ENCODE measurements at places on chromosomes 3 and 15.

GRCh38 chr15:39506146-39506545, 74.7 kb upstream of the THBS1 start:
- DNase-seq = no peak

DNA sequence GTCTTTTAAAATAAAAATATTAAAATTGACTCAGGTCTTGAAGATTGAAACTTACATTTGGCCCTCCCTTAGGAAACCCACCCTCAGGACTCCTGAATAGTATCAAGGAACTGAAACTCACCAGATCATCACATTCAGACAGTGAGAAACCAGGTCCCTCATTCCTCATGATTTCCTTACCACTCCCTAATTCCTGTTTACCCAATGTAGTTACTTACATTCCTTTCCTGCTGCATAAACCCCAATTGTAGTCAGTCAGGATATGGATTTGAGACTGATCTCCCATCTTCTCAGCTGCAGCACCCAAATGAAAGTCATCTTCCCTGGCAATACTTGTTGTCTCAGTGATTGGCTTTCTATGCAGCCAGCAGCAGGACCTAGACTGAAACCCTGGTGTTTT, 8.6 kb downstream of the ATP13A4 start:
- DNase-seq = no peak

- no peak for DNase-seq
Observed at GRCh38 chr3:122263058-122263457, 62.0 kb upstream of the CSTA start.

DNA sequence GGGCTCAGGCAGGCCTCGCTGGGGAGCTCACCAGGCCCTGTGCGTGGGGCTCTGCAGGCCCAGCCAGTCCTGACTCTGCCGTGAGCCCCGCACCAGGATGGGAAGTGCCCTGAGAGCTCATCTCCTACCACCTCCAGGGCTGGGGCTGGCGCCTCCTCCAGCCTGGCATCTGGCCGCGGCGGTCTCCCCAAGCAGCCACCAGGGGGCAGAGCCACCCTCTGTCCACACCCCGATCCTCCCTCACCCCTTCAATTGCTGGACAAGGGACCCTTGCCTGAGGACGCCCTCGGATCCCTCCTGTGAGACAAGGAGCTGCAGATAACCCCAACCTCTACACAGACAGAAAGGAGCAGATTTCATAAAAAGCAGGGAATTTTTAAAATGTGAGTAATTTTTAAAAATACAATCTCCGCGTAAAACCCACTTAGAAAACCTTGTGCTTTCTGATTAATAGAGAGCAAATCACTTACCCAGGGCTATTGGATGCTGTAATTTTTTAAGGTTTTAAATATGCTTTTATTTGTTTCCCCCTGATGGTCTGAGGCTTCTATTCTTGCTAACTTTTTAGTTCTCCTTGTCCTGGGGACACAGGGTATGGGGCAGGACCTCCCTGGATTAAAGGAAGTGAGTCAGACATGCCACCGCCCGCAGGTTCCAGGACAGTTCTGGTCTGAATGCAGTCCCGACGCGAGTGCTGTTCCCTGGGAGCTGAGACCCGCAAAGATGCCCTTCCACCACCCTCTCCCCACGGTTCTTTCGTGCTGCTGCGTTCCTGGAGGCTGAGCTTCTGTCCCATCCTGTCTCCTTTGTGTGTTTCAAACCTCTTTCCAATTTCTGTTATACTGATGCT, 52.3 kb upstream of the CHRNA7 start:
- peak; percentile 68 for DNase-seq

- DNase-seq = no peak
Observed at GRCh38 chr3:137787529-137787928, 23.4 kb downstream of the SOX14 start.

DNA sequence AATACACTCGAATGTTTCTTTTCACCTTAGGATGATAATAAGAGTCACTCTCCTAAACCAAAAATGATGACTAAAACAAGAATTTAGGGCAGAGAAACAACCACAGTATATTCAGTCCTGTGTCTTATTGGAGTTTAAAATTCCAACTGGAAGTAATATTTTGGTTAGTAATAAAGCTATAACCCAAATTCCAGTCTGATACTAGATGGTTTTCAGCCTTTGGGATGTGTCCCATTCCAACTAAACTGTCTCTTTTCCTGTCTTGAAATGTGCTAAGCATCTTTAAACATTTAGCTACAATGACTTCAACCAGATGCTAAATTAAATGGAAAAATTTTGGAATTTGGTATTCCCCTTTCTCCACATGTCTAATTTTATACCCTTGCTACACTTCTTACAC, 510.0 kb downstream of the ROBO1 start:
- no peak for DNase-seq

- DNase-seq = no peak
Observed at GRCh38 chr3:141808586-141808985, 45.4 kb downstream of the GRK7 start.

DNA sequence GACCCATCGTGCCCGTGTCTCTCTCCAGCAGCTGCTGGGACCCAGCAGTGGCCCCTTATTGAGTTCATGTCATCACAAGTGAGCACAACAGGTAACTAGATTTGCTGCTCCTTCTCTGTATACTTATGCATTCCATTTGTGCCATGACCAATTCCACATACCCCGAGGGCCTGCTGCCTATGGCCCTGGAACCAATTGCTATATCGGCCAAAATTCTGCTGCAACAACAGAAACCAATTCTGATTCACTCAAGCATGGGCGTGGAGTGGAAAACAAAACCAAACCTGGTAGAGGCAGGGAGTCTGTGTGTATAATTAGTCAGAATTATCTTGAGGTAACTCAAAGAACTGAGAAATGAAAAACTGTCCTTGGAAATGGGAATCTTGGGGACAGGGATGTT, 516.6 kb downstream of the EPHB1 start:
- DNase-seq = no peak

DNA sequence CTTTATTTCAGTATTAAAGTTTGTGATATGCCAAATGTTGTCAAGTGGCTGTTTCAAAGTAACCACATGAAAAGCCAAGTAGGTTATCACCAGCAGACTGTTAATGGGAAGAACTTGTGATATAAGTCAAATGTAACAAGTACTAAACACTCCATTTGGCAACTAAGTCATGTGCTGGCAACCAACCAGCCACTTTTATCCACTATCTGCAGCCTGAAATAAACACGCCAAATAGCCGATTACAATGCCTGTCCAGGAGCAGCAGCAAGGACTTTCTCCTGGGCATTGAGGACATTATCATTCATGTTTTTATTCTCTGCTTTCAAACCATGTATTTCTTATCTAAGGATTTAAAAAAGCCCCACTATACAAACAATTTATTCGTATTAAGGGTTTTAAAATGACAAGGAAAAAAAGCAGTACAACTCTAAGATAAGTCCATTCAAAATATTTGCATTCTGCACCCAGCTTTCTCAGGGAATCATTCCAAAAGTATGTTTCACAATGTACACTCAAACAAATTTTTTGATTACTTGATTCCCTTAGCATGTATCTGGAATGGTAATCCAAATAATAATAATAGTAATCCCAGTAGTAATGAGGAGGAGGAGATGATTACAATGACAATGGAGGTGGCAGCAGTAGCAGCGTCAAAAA, 448.6 kb downstream of the ERC2 start:
- DNase-seq = no peak

DNA sequence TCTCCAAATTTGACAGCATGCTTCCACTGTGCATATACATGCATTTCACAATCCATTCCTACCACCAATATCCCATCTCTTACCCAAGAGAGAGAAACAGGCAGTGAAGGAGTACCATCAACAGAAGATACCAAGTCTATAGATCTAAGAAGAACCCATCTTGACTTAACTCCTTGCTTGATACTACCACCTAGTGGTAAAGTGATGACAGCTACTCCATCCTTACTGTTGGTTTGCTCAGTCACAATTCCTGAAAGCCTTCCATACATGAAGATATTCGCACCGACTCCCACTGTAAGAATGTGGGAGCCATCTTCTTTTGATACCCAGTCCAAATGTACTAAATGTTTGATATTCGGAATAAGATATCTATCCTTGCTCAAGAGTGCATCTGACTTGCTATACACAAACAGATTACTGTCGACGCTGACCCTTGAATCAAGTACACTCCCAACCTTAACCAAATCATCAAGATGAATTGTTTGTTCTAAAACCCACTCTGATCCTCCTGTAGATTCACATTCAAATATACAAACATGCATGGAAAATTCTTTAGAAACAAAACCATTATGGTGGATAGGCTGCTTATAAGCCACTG, 123.1 kb downstream of the DMXL2 start:
- DNase-seq = no peak

DNA sequence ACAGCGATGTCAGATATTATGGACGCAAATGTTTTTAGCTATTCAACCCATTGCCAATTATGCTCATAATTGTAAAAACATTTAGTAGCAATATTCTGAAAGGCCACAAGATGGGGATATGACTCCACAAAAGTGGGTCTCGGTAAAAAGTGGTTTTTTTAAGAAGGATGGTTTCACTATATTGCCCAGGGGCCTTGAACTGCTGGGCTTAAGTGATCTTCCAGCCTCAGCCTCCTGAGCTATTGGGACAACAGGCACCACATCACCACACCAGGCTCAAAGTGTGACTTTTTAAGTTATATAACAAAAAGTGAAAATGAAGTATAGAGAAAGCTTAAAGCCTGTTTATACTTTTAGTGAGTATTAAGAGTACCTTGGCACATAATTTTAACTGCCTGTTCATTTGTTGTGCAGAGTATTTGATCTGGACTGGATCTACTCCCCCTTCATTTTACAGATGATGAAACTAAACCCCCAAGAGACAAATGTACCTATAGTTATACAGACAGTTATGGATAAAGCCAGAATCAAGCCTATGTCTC, 9.4 kb downstream of the NAA50 start:
- no peak for DNase-seq

- DNase-seq = no peak
Observed at GRCh38 chr3:128648940-128649663, 1.5 kb downstream of the RPN1 start.

DNA sequence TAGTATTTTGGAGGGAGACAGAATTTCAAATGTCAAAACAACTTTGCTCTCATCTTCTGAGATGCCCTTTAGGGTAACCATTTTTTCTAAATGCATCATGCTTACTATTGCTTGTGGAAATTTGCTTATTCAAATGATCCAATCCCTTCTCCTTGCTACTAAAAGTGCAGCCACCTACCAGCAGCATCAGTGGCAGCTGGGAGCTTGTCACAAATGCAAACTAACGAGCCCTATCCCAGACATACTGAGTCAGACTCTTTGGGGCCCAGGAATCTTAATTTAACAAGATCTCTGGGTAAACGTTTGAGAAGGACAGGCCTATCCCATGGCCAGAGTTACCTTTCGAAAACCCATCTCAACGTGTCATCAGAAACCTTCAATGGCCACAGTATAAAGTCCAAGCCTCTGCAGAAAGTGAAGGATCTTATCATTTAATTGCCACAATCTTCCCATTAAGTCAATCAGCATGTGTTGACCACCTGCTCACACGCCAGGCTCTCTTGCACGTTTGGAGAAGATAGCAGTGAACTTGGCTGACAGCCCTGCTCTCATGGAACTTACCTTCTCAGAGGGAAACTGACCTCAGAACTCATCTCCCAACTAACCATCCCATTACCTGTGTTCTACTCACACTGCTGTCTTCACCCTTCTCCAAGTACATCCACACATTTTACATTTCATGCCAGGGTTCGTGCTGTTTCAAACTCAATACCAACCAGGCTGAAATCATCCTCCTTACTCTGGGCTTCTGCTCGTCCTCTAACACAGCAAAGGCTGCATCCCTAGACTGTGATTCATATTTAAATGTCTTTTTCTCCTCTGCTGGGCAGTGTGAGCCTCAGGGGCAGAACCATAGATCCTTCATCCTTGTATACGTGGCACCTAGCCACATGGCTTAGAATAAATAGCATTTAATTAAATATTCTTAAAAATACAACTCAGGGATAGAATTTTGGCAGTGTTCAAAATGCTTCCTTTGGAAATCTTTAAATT, 24.8 kb upstream of the VGLL4 start:
- DNase-seq = no peak

- DNase-seq = no peak
Observed at GRCh38 chr15:60913900-60914299, 315.2 kb downstream of the RORA start.

DNA sequence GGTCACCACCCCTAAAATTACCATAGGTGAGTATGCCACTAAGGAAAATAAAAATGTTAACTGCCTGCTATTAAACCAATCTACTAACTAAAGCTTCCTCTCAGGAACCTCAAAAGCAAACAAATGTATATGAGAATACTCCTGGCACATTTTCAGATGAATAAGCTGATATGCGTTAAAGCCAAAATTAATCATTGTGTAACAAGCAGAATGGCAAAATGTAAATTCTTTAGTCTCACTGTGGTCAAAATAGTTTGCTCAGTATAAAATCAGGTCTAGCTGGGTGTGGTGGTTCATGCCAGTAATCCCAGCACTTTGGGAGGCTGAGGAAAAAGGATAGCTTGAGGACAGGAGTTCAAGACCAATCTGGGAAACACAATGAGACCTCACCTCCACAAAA, 53.6 kb downstream of the SUMF1 start:
- DNase-seq = no peak

- no peak for DNase-seq
Observed at GRCh38 chr3:115727135-115727534, 103.8 kb downstream of the GAP43 start.

DNA sequence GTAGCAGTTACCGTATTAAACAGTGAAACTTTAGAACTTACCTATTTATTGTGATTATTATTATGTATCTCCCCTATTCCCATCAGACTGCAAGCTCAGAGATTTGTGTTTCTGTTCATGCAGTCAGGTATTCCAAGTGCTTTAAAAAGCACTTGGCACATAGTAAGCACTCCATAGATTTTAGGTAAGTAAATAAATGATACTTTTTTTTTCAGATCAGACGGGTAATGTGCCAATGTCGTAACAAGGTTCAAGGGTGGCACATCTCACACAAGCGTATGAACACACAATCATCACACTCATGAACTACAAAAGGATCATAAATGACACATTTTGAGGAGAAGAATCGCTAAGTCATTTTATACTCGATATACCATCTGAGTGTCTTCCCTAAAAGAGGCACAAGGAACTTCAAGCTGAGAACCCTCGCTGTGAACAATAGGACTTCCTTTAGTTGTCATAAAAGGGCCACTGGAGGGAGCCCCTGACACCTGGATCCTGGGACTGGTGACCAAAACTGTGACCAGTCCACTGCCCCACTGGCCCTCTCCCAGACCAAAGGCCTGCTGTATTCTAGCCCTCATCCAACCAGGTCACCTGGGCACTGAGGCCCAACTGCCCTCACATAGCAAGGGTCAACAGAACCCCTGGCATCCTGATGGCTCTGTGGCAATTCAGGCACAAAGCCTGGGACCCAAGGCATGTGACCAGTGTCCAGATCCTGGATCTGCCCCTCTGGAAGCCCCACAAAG, 32.1 kb downstream of the KIF9 start:
- DNase-seq = peak; percentile 46

- DNase-seq = peak; percentile 20
Observed at GRCh38 chr3:122936986-122937385, 90.6 kb downstream of the SEMA5B start.

GRCh38 chr3:97713634-97714033, 50.9 kb upstream of the ARL6 start:
- DNase-seq = no peak
